SK-MEL-5 (cell line): ENCODE measurements at places on chromosomes 1 and 21. TPM values are rescaled to one million over a fixed set of nuclear protein-coding genes. Genes with fewer than 3 reads are reported as not detected.

The MATN1 gene
- total RNA-seq, result 0.08 and 0.18 TPM in 2 replicates

The PTPN7 gene
- total RNA-seq, result not detected in 2 replicates

The GBP4 gene
- total RNA-seq, result 0.03 TPM in 2 replicates

The CD2 gene
- total RNA-seq, result not detected in 2 replicates

The PIGP gene
- 51.9 and 57.0 TPM in 2 replicates for total RNA-seq

The LORICRIN gene
- total RNA-seq, result not detected in 2 replicates

The AK5 gene
- total RNA-seq, result 0.11 and 0.51 TPM in 2 replicates

The INSRR gene
- not detected in 2 replicates for total RNA-seq

The HSD11B1 gene
- not detected in 2 replicates for total RNA-seq

The CAPN9 gene
- total RNA-seq, result not detected in 2 replicates

The TPTE gene
- total RNA-seq, result 0.26 and 1.5 TPM in 2 replicates

The LDLRAD1 gene
- total RNA-seq, result not detected in 2 replicates

The RIPPLY3 gene
- total RNA-seq, result not detected in 2 replicates

The XCL2 gene
- not detected in 2 replicates for total RNA-seq

The SFN gene
- total RNA-seq, result 0.11 TPM in 1 of 2 replicates, not detected in the other

The NTMT2 gene
- not detected in 2 replicates for total RNA-seq

The ASCL5 gene
- total RNA-seq, result not detected in 2 replicates

The KRTAP11-1 gene
- not detected in 2 replicates for total RNA-seq

The TMPRSS15 gene
- 0.11 and 0.58 TPM in 2 replicates for total RNA-seq

The MEX3A gene
- total RNA-seq, result 3.0 and 3.4 TPM in 2 replicates

The DNAH14 gene
- 74.1 and 85.4 TPM in 2 replicates for total RNA-seq

The LRRC3 gene
- 1.5 TPM in 2 replicates for total RNA-seq

The CD244 gene
- 0.05 TPM in 2 replicates for total RNA-seq

The DHRS3 gene
- total RNA-seq, result not detected in 2 replicates

The KIF21B gene
- 0.74 and 0.85 TPM in 2 replicates for total RNA-seq

The ESPN gene
- 0.40 and 0.96 TPM in 2 replicates for total RNA-seq

The PLEKHA6 gene
- 0.08 TPM in 1 of 2 replicates, not detected in the other for total RNA-seq

The RSPH1 gene
- total RNA-seq, result 0.11 TPM in 1 of 2 replicates, not detected in the other

The CHODL gene
- 0.16 TPM in 1 of 2 replicates, not detected in the other for total RNA-seq
